ENCODE measurements at places on chromosomes 7 and 10.

GRCh38 chr10:75544993-75545706 is 113.7 kb downstream of the LRMDA start:
- DNase-seq = no peak

- no peak for DNase-seq
Measured at GRCh38 chr7:114989531-114989930, 67.6 kb downstream of the MDFIC start.

- DNase-seq = peak; percentile 59
Measured at GRCh38 chr10:88932539-88933256, 19.9 kb downstream of the ACTA2 start.

- no peak for DNase-seq
Measured at GRCh38 chr7:20651960-20652544, 36.6 kb downstream of the ABCB5 start.

DNA sequence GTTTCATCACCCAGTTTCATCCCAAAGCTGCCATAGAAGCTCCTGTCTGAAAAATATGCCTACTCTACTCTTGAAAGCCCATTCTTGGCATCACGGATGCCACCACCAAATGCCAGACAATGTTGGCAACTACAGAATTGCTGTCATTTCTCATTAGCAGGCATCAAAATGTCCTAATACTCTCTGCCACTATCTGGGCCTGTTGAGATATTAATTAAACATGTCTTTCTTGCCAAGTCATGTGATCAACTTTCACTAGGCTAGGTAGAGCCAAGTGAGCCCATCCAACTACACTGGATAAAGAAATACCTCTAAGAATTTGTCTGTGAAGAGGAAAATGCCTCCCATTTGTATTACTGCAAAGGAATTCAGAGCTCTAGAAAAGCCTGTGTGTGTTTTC is 1093.3 kb upstream of the C7orf33 start:
- no peak for DNase-seq

GRCh38 chr7:82745117-82745516 is 301.5 kb upstream of the CACNA2D1 start:
- DNase-seq = no peak

DNA sequence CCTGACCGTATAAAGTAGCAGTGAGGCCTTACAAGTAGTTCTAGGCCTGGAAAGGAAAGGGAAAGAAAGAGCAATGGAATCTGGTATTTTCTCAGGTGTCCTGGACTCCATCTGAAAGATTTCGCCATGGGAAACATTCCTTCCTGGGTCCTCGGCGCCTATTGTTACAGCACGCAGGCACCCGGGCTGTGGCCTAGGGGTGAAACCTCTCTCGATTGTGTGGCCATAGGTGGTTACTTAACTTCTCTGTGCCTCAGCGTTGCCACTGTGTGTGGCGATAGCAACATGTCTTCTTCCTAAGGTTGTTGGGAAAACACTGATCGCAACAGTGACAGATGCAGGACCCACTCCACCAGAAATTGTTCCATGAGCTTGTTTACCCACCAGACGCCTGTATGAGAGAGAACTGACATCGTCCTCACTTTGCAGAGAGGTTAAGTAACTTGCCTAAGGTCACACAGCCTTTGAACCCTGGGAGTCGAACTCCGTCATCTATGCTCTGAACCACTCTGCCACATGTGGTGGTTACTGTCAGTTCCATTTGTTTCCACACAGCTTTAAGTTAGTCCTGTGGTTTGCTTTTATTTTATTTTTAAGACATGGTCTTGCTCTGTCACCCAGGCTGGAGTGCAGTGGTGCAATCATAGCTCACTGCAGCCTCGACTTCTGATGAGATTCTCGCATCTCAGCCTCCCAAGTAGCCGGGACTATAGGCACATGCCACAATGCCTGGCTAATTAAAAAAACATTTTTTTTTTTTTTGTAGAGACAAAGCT is 73.4 kb downstream of the LHPP start:
- no peak for DNase-seq

GRCh38 chr10:85458324-85458723 is 908.3 kb downstream of the GRID1 start:
- no peak for DNase-seq

DNA sequence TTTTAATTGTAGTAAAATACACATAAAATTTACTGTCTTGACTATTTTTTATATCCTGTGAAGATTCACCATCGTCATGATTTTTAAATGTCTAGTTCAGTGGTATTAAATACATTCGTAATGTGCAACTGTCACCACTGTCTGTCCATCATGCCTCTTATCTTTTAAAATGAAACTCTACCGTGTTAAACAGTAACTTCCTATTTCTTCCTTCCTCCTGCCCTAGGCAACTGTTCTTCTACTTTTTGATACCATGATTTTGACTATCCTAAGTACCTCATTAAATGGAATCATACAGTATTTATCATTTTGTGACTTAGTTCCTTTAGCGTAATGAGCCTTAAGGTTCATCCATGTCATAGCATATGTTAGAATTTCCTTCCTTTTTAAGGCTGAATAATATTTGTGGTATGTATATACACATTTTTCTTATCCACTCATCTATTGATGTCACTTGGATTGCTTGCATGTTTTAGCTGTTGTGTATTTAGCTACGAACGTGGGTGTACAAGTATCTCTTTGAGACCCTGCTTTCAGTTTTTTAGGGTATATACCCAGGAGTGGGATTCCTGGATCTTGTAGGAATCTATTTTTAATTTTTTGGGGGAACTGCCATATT is 13.5 kb downstream of the SLK start:
- DNase-seq = no peak

- DNase-seq = no peak
Measured at GRCh38 chr10:99930731-99931550, 78.8 kb downstream of the DNMBP start.

GRCh38 chr10:17805921-17806577 is 3.1 kb upstream of the MRC1 start:
- no peak for DNase-seq

- DNase-seq = no peak
Measured at GRCh38 chr10:91987397-91988037, 63.9 kb downstream of the BTAF1 start.

- no peak for DNase-seq
Measured at GRCh38 chr7:88224601-88225275, 4.9 kb upstream of the SRI start.

- no peak for DNase-seq
Measured at GRCh38 chr10:63624701-63625100, 103.5 kb downstream of the REEP3 start.

DNA sequence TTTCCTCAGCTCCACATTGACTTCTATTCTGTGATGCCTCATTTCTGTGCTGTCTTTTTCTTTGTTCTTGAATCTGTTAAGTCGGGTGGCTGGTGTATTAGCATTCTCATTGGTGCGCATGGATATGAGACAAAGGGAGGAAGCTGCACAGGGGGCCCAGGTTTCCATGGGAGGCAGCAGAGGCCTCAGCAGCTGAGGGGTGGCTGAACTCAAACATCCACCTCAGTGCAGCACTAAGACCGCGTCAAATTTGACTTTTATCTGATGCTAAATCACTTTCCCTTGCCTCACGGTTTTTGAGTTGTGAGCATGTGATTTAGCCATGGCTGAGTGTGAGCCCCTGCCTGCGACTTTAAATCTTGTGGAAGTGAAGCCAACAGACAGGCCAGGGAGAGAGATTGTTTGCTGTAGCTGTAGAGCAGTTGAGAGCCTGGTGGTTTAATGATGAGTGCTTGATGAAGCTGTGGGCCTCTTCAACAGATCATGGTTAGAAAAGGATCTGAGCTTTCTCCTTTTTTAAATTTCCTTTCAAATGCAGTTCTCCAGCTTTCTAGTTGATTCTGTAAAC is 193.3 kb upstream of the ZNF804B start:
- DNase-seq = no peak

- no peak for DNase-seq
Measured at GRCh38 chr7:133165001-133165400, 83.1 kb upstream of the CHCHD3 start.

Measured in left hindlimb (tissue), 1 donor.